Kidney glomerular epithelial cell (primary cell): ENCODE measurements at places on chromosomes 7 and 10.

GRCh38 chr7:78395298-78396036 is 596.9 kb downstream of the PHTF2 start:
- DNase-seq = no peak

DNA sequence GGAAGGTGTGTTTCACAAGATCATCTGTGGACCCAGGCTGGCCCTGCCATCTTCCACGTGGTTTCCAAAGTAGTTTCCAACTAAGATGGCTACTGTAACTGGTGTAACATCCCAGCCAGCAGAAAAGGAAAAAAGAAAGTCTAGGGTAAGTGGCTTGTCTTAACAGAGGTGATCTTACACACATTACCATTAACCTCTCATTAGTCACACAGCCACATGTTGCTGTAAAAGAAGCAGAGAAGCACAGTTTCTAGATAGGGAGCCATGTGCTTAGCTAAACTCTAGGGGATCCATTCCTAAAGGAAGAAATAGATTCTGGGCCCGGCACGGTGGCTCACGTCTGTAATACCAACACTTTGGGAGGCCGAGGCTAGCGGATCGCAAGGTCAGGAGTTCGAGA is 54.3 kb downstream of the ZNF438 start:
- DNase-seq = no peak

GRCh38 chr7:107122486-107122911 is 46.3 kb upstream of the HBP1 start:
- DNase-seq = no peak

- DNase-seq = no peak
Observed at GRCh38 chr7:155399577-155399976, 58.4 kb upstream of the EN2 start.

DNA sequence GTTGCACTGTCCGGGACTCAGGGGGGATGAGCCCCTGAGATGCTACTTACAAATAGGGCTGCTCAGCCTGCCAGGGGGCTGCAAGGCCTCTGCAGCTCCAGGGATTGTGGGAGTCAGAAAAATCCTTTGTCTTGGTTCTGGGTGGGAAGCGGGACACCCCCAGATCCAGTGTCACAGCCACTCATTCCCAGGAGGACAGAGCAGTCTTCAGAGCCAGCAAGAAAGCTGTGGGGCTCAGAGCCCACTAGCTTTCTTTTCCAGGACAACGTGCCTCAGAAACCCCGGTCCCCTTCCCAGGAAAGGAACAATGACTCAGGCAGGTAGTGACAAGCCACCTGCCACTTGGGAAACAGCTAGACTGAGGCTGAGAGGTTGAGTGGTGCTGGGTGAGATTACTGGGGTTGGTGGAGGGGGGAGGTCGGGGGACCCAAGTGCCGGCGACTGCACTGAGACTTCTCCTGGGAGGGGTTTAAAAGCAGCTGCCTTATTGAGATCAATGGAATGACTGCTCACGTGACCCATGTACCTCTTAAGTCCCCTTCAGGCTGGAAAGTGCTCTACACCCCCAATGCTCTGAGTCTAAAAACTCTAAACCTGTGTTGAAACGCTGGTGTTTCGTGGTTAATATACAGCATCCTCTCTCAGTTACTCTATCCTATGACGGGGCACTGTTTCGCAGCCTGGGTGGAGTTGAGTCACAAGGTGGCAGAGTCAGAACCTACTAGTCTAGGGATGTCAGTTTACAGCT is 123.6 kb downstream of the UBE2H start:
- no peak for DNase-seq

- no peak for DNase-seq
Observed at GRCh38 chr7:159095979-159096411, 48.7 kb downstream of the VIPR2 start.

DNA sequence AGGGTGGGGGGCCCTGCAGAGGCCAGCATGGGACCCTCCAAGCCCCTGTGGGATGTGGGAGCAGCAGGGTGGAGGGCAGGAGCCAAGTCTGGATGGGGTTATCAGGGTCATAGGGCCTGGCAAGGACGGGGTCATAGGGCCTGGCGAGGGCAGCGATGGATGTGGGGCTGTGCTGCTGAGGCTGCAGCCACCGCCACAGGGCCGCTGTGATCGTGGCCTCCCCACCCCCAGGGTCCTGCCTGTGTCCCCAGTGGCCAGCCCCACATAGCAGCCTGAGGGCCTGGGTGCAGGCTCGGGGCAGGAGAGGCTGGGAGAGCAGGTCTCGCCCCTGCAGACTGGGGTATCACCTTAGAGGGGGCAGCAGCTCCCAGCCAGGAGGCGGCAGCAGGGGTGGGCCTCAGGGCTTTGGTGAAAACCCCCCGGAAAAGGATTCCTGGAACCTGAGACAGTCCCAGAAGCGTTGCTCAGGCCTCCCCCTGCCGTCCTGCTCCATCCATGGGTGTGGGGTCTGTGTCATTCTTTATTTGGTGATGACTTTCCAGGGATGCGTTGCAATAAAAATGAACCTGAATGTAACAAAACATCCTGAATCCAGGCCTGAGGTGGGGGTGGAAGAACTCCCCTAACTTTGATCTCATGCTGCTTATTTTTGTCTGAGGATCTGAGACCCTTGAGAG is 107.3 kb upstream of the SHH start:
- no peak for DNase-seq

- peak; percentile 54 for DNase-seq
Observed at GRCh38 chr10:43353495-43354329, 17.7 kb upstream of the FXYD4 start.

GRCh38 chr7:2796358-2797352 is 47.5 kb downstream of the GNA12 start:
- DNase-seq = no peak

DNA sequence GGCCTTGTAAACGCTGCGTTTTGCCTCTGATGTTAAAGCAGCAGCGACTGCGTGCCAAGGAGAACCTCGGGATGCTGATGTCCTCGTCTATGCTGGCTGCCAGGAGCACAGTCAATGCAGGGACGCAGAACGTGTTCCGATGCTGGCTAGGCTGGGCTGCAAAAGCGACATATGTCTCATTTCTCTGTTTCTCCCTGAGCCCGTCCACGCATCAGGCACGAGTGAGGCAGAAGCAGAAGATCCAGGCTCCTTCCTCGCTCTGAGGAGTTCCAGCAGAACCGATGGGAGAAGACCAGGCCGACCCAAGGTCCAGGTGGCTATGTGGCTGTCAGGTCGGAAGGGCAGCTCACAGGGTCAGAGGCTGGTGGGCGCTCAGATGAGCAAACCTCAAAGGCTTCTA is 3.7 kb upstream of the FOXL3 start:
- no peak for DNase-seq

GRCh38 chr10:98446151-98446660 is 529 bp downstream of the HPS1 start:
- no peak for DNase-seq

DNA sequence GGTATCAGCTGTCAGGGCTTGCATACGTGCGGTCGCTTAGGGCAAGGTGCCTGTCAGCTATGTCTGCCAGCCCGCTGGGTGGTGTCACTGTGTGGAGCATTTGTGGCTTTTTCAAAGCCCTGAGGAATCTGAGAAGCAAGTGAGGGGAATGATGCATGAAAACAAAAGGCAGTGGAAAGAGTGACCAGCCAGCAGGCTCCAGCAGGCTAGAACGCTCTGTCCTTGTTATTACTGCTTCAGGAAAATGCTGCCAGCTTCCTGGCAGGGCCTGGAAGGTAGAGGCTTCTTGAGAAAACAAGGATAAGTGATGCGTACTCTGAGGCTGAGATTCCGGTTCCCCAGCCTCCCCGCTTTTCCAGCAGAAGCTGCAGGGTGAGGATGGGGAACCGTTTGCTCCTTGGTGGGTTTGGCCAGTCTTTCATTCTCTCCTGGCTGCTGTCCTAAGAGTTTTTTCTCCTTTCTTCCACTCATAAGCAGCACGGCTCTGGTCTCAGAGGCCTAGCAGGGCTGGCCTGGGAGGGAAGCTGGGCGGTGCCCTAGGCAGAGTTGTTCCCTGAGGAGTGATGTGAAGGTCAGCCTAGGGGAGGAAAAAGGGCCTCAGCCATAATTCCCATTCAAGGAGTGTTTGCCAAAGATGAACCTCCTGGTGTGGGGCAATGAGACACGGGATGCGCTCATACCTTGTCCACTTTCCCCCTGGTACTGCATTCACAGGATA is 42.8 kb upstream of the MKLN1 start:
- peak; percentile 20 for DNase-seq

- no peak for DNase-seq
Observed at GRCh38 chr7:73507556-73507955, 14.5 kb downstream of the BAZ1B start.

GRCh38 chr7:87918740-87919139 is 15.3 kb upstream of the ADAM22 start:
- no peak for DNase-seq

DNA sequence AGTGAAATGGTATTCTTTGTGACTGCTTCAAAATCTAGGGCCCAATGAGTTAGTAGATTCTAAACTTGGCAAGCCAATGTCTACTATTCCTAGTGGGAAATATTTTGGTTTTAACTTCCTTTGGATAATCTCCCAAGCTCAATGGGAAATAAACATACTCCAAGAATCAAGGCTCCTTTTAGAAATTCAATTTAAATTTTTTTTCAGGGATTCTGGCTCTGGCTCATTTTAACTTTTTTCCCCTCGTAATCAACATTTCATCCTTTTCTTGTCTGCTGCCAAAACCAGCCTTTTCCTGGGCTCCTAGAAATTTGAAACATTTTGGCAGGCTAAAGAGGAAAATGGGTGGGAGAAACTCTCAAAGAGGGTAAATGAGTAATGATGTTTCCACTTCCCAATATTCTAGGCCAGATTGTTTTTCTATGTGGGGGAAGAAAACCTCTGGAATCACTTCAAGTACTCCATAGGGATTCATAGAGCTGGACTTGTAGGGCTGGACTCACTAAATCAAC is 85.6 kb upstream of the AGR3 start:
- no peak for DNase-seq

GRCh38 chr7:132575982-132576720 is at the start of gene PLXNA4:
Gene PLXNA4 (minus strand): TSS chr7:132576470. CDS start chr7:132508693, 67,777 bp downstream.
- DNase-seq = no peak

- no peak for DNase-seq
Observed at GRCh38 chr10:102316421-102316820, 71.1 kb downstream of the GBF1 start.

- no peak for DNase-seq
Observed at GRCh38 chr10:102564209-102564834, 60.5 kb downstream of the SUFU start.

DNA sequence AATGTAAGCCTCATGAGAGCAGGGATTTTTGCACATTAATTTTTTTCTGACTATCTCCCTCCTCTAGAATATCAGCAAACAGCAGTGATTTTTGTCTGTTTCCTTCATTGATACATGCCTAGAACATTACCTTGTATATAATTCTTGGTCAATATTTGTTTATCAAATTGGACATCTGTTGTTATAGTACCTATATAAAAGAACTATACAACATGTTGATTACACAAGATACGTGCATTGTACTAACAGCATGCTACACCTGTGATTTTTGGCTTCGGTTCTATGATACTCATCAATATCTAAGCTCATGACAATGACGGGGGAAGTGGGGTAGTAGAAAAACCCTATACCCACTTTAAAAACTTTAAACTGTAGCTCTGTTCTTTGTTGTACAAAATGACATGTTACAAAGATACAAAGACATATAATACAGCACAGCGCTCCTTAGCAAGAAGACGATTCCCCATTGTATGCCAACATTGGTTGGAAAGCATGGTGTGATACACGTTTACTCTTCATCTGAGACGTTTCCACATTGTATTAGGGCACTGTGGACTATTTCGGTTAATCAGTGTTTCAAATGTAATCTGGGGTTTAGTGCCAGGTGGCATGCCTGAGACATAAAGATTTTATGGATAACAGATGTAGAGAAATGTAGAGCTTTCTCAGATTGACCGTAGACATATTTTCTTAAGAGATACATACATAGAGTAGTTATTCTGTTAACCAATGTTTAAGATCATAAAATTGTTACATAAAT is 70.5 kb upstream of the FOXP2 start:
- no peak for DNase-seq

DNA sequence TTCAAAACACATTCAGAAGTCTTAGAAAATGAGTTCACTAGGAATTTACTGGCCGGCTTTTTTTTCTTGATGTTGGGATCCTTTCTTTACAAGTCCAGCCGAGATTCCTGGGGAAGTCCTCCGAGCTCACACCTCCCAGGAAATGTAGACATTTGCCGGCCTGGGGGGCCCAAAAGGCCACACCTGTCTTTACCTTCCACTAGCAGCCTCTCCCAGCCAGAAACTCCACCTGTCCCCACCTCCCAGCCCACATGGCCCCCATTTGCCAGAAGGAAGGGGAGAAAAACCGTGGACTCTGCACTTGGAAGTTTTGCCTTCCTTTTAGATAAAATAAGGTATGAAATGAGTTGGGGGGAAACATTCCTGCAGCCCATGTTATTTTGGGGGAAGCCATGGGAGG is 27.6 kb upstream of the EMX2 start:
- no peak for DNase-seq

GRCh38 chr10:30027057-30028005 is 32.1 kb downstream of the JCAD start:
- no peak for DNase-seq

DNA sequence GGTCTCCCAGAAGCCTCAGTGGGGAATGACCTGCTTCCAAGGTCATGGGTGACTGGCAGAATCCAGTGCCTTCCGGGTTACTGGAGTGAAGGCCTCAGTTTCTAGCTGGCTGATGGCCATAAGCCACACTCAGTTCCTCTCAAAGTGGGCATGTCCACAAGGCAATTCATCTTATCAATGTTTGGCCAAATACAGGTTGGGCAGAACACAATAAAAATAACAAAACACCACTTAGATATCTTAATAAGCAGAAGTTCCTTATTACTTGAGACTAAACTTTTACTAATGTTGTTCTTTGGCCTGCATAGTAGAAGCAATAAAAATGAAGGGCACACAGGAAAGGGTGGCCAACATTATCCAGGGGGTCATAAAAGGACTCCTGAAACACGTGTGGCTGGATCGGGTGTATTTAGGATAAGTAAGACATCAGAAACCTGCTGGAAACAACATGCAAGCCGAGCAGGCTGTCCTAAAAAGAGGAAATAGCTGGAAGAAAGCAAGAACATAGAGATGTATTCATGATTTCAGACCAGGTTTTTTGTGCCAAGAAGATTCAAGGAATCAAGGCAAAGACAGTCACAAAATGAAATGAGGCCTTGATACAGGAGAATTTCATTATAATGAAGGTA is 19.6 kb upstream of the AKR1C2 start:
- DNase-seq = no peak

- DNase-seq = peak; percentile 35
Observed at GRCh38 chr7:30164567-30164966, 29.8 kb downstream of the MTURN start.

DNA sequence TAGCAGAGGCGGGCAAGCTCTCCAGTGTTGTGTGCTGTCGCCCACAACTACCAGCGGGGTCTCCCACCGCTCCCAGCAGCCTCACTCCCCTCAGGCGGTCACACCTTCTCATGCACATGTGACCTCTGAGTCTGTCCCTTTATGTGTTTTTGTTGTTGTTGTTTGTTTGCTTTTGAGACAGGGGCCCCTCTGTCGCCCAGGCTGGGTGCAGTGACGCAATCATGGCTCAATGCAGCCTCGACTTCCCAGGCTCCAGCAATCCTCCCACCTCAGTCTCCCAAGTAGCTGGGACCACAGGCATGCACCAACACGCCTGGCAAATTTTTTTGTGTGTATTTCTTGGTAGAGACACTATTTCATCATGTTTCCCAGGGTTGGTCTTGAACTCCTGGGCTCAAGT is 1.5 kb downstream of the CPSF4 start:
- DNase-seq = no peak

GRCh38 chr10:99966306-99966705 is 43.4 kb downstream of the DNMBP start:
- DNase-seq = peak; percentile 93

- no peak for DNase-seq
Observed at GRCh38 chr7:158311791-158312190, 275.8 kb downstream of the PTPRN2 start.

- DNase-seq = no peak
Observed at GRCh38 chr10:123478116-123478515, 188.0 kb upstream of the GPR26 start.
